Naive B cell (primary cell): ENCODE measurements at places on chromosomes 1 and 21. TPM values are rescaled to one million over a fixed set of nuclear protein-coding genes. Genes with fewer than 3 reads are reported as not detected.

DNA sequence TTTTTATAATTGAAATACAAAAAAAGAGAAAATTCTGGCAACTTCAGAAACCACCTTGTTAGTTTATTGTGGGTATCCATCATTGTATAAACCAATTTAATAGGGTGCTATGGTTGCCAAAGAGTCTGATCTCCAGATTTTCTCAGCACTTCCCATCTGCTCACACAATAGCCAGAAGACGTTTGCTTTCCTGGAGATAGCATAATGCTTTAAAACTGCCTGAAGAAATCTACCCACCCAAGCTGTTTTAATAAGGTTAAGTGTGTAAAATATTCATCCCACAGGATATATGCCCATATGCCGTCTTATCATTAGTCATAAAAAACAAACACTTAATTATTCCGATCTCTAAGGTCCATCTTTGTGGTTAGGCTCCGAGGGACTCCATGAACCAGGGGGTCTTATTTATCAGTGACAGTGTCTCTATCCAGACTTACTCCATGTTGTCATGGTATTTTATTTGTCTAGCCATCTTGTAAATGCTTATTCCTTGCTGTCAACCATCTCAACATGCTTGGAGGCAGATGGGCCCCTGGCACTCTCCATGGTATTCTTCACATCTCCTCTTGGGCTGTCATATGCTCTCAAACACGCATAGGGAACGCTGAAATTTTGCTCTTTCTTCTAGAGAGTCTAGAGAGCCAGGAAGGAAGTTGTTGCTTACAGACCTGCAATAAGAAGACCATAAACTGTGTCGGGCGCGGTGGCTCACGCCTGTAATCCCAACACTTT, 58.5 kb downstream of the MAP10 start:
- H3K36me3 ChIP-seq, result no peaks in the 10 kb centered on the region
- no peak for DNase-seq
- H3K4me1 ChIP-seq, result no peaks in the 10 kb centered on the region
- no peak overlapping the region for H3K4me3 ChIP-seq
- peaks cover 7% of the 10 kb centered on the region for H3K27me3 ChIP-seq

Gene CDC14A
- polyA plus RNA-seq, result 15.9 TPM

DNA sequence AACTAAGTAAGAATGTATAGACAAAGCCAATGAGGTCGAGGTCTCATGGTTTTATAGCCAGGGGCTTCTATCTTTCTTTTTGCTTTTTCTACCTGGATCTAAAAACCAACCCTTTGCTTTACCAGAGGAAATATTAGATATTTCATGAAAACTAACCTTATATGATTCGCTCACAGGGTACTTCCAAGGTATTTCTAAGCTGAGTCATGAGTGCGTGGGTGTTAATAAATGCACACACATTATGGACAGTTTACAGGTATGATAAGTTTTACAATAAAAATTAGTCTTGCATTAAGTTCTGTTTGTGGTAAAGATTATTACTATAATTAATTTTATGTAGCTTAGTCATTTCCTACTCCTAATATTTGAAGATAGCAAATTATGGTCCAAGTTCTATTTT, 217.2 kb downstream of the CHRM3 start:
- H3K36me3 ChIP-seq, result no peaks in the 10 kb centered on the region
- DNase-seq, result no peak
- H3K27me3 ChIP-seq, result no peaks in the 10 kb centered on the region
- H3K4me1 ChIP-seq, result no peaks in the 10 kb centered on the region
- H3K4me3 ChIP-seq, result no peak overlapping the region
- no peak overlapping the region for H3K27ac ChIP-seq

GRCh38 chr1:161189036-161189435, 9.8 kb downstream of the ADAMTS4 start:
- peak overlapping the region; percentile 32 for H3K4me3 ChIP-seq
- DNase-seq, result no peak
- H3K27me3 ChIP-seq, result no peaks in the 10 kb centered on the region
- peaks cover 72% of the 10 kb centered on the region for H3K4me1 ChIP-seq
- H3K27ac ChIP-seq, result peak overlapping the region; percentile 90

Gene FCRL1
- polyA plus RNA-seq, result 743 TPM

GRCh38 chr1:145997016-145997717, 788 bp upstream of the TXNIP start:
- H3K27ac ChIP-seq, result peak overlapping the region; percentile 95
- H3K4me1 ChIP-seq, result peaks cover 71% of the 10 kb centered on the region
- peak; percentile 80 for DNase-seq
- no peaks in the 10 kb centered on the region for H3K27me3 ChIP-seq
- peaks cover 44% of the 10 kb centered on the region for H3K36me3 ChIP-seq

Gene FAM72C
- polyA plus RNA-seq, result not detected

GRCh38 chr21:44940116-44940631, 345 bp downstream of the SLX9 start:
- peaks cover 63% of the 10 kb centered on the region for H3K4me1 ChIP-seq
- H3K27me3 ChIP-seq, result no peaks in the 10 kb centered on the region
- no peak for DNase-seq
- no peak overlapping the region for H3K27ac ChIP-seq
- peak overlapping the region; percentile 90 for H3K4me3 ChIP-seq

DNA sequence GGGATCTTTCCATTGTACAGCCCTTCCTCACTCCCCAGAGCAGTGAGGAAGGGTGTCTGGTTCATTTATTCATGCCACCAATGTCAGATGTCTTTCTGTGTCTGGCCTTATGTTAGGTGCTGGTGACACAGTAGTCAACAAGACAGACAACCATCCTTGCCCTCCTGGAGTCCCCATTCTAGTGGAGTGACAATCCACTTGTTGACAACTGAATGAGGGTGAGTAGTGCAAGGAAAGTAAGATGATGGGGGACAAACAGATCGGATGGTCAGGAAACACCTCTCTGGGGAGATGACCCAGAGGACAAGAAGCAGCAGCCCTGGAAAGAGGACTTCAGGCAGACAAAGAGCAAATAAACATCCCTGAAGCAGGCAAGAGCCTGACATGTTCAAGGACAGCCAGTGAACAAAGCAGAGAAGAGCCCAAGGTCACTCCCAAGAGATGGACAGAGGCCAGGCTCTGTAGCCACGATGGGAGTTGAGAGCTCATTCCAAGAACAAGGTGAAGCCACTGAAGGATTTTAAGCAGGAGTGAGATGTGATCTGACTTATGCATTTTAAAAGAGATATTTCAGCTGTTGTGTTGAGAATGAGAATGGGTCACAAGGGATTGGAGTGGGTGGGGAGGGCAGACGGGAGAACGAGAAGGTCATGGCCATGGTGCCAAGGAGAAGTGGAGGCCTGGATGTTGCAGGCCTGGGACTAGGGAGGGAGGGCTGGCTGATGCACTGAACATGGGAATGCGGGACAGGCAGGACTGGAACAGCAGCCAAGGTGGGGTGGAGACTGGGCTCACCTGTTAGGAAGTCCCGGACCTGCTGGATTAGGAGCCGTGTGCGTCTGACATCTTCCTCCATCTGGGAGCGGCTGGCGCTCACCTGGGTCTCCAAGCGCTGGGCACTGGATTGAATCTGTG, 30.2 kb downstream of the LAMB3 start:
- peaks cover 18% of the 10 kb centered on the region for H3K27me3 ChIP-seq
- H3K4me1 ChIP-seq, result no peaks in the 10 kb centered on the region
- no peak for DNase-seq
- no peak overlapping the region for H3K4me3 ChIP-seq

Gene FMO2
- not detected for polyA plus RNA-seq

DNA sequence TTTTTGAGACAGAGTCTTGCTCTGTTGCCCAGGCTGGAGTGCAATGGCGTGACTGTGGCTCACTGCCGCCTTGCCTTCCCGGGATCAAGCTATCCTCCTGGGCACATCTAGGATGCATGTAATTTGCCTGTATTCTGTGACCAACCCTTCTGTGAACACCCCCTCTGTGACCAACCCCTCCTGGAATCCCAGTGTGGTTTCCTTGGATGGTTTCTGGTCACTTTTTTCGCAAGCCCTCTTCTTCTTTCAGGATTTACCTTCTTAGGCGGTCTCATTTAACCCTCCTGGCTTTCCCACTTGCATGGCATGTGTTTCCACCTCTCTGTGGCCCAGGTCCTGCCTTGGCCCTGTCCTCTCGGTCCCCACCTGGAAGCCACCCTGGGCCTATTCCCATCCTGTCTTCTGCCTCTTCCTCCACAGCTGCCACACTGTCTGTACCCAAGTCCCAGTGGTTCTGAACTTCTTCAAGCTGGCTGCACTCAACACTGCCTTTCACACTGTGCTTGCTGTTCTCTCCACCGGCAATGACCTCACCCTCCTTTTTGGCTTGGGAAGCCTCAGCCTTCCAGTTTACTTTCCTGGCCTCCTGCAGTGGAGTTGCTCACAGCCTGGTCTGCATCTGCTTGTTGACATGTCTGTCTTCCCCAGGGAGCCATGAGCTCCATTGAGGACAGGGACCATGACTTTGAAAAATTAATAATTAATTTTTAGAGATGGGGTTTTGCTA, 57.0 kb downstream of the DISC1 start:
- H3K36me3 ChIP-seq, result peaks cover 12% of the 10 kb centered on the region
- peaks cover 65% of the 10 kb centered on the region for H3K27me3 ChIP-seq
- no peak overlapping the region for H3K27ac ChIP-seq
- H3K4me1 ChIP-seq, result no peaks in the 10 kb centered on the region
- no peak for DNase-seq

GRCh38 chr1:241442686-241443085, 76.9 kb downstream of the FH start:
- no peak overlapping the region for H3K4me3 ChIP-seq
- H3K36me3 ChIP-seq, result peaks cover 9% of the 10 kb centered on the region
- no peak for DNase-seq

Gene PAPPA2
- not detected for polyA plus RNA-seq

DNA sequence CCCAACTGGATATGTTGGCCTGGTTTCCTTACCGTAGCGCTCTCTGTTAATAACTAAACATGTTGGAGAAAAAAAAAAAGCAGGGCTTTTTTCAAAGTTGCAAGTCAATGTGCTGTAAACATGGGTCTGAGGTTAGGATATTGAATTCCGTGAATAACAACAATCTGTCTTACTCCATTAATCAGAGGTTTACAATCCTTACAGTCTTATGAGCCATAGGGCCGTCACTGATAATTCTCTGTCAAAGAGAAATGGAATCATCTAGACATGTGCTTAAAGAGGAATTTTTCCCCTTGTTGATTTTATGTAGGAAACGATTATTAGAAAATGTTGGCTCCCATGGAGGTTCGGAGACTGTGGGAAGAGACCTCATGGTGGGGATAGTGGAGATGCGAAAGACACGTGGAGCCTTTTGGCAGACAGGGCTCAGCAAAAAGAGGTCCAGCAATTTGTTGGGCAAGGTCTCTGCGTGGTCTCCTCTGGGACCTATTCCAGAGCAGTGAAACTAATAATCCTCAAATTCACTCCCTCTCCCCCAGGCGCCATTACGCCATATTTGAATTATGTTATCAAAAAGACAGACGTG, 83.5 kb upstream of the CLDN14 start:
- no peak for DNase-seq
- peaks cover 30% of the 10 kb centered on the region for H3K27me3 ChIP-seq
- no peak overlapping the region for H3K4me3 ChIP-seq
- H3K36me3 ChIP-seq, result no peaks in the 10 kb centered on the region

DNA sequence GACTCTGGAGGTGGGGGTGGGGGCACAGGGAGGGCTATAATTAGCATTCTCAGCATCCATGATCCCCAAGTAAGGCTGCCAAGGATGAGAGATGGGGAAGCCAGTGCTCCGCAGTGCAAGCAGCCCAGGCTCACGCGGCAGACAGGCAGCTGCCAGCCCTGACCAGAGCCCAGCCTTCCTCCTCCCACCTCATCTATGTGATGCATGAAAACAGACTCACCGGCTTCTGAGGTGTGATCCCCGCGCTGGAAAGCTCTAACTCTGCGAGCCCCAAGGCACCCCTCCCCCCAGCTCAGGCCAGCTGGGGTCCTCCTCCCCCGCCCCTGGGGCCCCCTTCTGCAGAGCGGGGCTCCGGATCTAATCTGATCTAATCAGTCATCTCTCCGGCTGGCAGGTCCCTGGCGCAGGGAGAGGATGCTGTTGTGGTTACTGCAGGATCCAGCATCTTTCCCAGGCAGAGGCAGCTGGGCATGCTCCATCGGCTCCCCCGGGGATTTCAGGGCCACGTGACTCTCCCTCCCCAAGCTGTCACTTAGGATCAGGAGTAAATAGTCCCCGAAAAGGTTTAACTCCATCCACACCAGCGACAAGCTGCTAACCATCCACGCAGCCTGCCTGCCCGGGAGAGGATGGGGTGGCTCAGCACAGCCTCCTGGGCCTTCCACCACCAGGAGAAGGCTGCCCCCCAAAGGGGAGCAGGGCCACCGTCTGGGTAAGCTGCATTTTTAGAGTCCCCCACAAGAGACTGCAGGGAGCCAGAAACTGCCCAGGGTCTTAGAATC, at the start of gene PLEKHA6:
TSS of gene PLEKHA6 (minus strand) at position 456 of the 782 bp plus-strand sequence. CDS start 86,202 bp downstream, outside the sequence.
- peak within 1 kb of the TSS; percentile 56 for H3K27ac ChIP-seq
- peaks cover 8% of the 10 kb centered on the region for H3K4me1 ChIP-seq
- DNase-seq, result no peak

DNA sequence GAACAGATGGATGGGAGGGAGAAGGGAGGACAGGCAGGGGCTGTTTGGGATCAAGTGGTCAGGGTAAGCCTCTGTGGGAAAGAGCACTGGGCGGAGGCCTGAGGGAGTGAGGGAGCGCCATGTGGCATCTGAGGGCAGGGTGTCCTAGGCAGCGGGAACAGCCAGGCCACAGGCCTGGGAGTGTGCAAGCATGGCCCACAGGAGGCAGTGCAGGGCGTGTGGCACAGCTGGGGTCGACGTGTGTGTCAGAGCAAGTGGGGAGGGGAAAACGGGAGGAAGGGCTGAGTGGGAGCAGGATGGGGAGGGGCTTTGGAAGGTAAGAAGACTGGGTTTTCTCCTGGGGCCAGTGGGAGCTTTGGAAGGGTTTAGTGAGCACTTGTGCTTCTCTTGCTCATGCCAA, 143.4 kb downstream of the SYF2 start:
- DNase-seq, result no peak
- H3K27ac ChIP-seq, result no peak overlapping the region
- no peak overlapping the region for H3K4me3 ChIP-seq
- no peaks in the 10 kb centered on the region for H3K27me3 ChIP-seq
- H3K4me1 ChIP-seq, result peaks cover 18% of the 10 kb centered on the region

GRCh38 chr1:30373471-30374399, 349.6 kb downstream of the MATN1 start:
- no peak overlapping the region for H3K27ac ChIP-seq
- peaks cover 7% of the 10 kb centered on the region for H3K27me3 ChIP-seq
- no peak overlapping the region for H3K4me3 ChIP-seq
- no peaks in the 10 kb centered on the region for H3K36me3 ChIP-seq

DNA sequence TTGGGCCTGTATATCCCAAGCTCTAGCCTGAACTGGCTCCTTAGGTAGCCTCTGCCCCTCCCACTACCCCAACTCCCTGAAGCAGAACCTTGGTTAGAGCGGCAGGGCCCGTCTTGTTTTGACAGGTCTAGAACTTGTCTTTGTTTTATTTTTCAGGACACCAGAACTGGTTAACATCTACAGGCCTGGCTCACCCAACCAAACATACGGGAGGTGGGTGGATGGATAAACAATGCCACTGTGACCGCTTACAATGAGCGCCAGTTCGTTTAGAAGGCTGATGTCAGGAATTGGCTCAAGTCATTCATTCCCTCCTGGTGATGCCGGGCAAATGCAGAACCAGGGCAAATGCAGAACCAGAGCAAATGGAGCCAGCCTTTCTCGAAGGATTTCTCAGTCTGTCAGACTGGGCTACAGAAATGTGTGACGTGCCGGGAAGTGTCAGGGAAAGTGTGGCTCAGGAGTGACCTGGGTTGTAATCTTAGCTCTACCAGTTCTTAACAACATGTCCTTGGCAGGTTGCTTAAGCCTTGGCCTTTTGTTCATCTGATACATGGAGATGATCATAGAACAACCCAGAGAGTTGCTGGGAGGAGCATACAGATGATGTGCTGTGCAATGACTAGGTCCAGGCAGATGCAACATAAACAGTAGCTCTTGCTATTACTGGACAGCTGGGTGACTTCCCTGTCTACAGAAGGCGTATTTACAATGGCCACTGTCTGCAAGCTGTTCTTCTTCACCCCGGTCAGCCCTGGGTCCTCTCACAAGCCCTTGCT, 30.5 kb upstream of the BTG2 start:
- H3K27ac ChIP-seq, result peak overlapping the region; percentile 98
- H3K27me3 ChIP-seq, result no peaks in the 10 kb centered on the region
- no peaks in the 10 kb centered on the region for H3K36me3 ChIP-seq
- peak overlapping the region; percentile 90 for H3K4me3 ChIP-seq
- H3K4me1 ChIP-seq, result peaks cover 93% of the 10 kb centered on the region
